ENCODE measurements at places on chromosomes 4 and X.
A peak's percentile ranks its signal among the peaks of the same experiment; 100 is the strongest.

DNA sequence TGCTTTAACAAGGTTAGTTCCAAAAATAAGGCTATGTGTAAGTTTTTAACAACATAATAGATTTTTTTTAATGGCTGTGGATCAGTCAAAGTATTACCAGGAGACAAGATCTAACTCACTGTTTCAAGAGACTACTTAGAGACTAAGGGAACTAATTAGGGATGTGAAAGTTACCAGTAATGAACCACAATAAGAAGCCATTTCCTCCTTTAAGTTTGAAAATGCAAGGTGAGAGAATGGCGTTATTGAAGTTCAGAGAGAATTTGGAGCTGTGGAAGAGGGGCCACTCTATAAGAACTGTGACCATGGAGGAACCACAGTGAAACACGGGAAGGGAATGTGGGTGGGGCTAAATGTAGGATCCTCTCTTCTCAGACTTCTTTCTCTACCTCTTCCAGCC, 624.2 kb downstream of the GLUD2 start:
- DNase-seq: no peak

DNA sequence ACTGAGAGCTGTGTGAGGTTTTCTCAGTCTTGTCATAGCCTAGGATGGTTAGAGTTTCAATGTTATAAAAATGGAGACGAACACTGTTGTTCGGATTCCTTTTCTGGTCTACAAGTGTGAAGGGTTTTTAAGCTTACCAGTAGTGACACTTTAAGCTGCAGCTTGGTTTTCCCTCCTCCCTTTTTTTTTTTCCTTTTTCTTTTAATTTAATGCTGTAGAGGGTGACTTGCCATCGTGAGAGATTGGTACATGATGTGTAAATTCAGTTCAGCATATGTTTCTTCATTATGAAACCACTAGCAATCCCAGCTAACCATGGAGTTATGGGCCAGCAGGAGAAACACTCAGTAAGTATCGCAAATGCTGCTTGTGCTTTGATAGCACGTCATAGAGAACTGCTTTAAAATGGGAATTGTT, 165.0 kb downstream of the RAPGEF2 start:
- no peak for DNase-seq

- peak; percentile 4 for DNase-seq
Observed at GRCh38 chr4:119034276-119035008, 101.2 kb upstream of the MYOZ2 start.

GRCh38 chr4:6884341-6884870, 25.2 kb upstream of the TBC1D14 start:
- DNase-seq: no peak

- no peak for DNase-seq
Observed at GRCh38 chrX:21966866-21967265, 26.4 kb downstream of the SMS start.

GRCh38 chr4:71162386-71162785, 168.9 kb downstream of the DCK start:
- DNase-seq: peak; percentile 84

DNA sequence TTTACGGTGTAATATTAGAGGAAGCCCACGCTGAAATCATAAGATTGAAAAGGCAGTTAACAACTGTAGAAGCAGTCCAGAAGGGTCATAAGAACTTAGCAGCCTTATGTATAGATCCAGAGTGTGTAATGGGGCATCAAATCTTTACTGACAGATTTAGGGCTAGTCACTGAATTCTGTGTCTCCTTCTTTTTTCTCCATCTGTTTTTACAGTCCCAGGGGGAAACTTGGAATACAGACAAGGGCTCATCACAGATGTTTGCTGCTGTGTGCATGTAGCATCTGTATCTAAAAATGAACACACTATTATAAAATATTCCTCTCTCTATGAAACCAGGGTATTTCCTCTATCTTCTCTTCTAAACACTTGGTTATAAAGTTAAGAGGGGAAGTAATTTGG, 43.9 kb downstream of the CYSLTR1 start:
- DNase-seq: no peak

- DNase-seq: no peak
Observed at GRCh38 chr4:72744103-72744725, 175.2 kb upstream of the ADAMTS3 start.

- no peak for DNase-seq
Observed at GRCh38 chr4:6258026-6258360, 11.7 kb upstream of the WFS1 start.

DNA sequence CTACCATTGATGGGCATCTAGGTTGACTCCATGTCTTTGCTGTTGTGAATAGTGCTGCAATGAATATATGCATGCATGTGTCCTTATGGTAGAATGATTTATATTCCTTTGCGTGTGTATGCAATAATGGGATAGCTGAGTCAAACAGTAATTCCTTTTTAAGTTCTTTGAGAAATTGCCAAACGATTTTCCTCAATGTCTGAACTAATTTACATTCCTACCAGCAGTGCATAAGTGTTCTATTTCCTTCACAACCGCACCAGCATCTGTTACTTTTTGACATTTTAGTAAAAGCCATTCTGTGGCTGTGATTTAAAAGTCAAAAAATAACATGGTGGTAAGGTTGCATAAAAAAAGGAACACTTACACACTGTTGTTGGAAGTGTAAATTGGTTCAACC, 103.1 kb upstream of the FAM47B start:
- no peak for DNase-seq

GRCh38 chr4:81652069-81652478, 180.4 kb upstream of the RASGEF1B start:
- no peak for DNase-seq

- DNase-seq: no peak
Observed at GRCh38 chr4:145762719-145763118, 82.8 kb downstream of the C4orf51 start.

- DNase-seq: no peak
Observed at GRCh38 chr4:25955705-25956104, 41.7 kb downstream of the SMIM20 start.

DNA sequence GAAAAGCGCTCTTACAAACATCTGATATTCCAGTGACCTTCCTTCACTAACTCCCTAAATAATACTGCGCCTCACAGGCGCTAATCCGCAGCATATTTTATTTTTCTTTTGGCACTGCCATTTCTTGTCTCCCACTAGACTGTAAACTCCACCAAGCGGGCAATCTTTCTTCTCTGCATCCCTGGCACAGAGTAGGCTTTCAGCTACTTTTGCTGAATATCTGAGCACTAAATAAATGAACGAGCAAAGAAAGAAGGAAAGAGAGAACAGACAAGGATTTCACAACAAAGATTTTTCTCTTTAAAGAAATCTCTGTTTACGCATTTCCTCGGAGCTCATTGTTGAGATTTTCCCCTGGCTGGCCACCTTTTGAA, 12.7 kb downstream of the NKX3-2 start:
- DNase-seq: no peak

DNA sequence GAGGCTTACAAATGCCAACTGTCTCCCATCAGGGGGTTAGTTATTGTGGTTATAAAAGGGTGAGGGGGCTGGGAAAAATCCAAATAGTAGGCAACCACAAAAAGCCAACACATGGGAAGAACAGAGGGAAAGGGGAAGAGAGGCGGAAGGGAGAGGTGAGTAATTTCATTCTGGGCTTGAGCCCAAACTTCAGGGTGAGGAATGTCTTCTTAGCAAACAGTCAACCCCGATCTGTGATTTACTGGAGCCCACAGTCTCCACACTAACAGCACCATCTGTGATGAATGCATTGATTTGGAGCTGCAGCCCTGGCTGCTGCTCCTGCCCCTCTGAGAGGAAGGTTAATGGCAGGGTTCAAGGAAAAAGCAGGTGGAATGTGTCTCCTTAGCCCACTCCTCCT, 162.2 kb upstream of the GPR101 start:
- no peak for DNase-seq

Data from NCI-H82 (cell line).